ENCODE measurements at places on chromosomes 5 and 9.

GRCh38 chr5:167937635-167937998, 353.8 kb upstream of the WWC1 start:
- H3K27me3 ChIP-seq = no peaks in the 10 kb centered on the region
- H3K4me1 ChIP-seq = no peaks in the 10 kb centered on the region
- no peaks in the 10 kb centered on the region for H3K36me3 ChIP-seq
- DNase-seq = no peak

- H3K27me3 ChIP-seq = peaks cover 26% of the 10 kb centered on the region
- no peaks in the 10 kb centered on the region for H3K36me3 ChIP-seq
- H3K4me1 ChIP-seq = no peaks in the 10 kb centered on the region
Observed at GRCh38 chr9:131807144-131807983, 67.5 kb upstream of the RAPGEF1 start.

DNA sequence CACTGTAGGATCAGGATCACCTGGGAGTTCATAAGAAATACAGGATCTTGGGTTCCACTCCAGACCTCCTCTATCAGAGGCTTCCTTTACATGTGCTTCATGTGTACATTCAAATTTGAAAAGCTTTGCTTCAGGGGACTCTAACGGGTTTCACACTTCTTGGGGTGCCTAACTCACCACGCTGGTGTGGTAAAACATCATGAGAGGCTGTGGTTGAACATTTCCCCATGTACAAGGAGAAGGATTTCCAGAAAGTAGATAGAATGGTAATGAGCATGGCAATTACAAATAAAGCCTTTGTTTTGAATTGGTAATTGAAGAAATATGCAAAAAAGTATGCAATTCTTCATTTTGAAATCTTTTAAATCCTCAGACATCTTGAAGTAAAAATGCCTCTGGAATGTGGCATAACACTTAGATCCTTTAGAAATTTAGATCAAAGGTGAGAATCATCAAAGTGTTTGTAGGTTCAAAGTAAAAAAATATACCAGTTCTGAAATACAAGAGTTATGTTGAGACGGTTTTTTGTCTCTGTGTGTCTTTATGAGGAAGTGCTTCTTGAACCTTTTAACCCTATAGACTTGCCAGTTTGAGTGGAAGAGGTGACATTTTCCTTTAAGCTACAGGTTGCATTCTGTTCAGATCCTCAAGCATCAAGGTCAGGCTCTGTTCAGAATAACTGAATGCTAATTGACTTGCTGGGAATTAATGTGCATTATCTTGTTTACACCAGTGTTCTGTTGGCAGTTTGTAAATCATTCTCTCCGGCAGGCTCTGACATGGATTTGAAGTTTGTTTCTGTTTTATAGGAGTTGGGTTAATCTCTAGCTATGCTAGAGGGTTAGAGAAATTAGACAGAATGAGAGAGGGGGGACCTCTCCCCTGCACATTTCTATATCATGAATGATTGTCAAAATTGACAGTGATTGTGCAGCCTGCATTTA, 415.3 kb downstream of the MAN2A1 start:
- H3K4me3 ChIP-seq = peak overlapping the region; percentile 2
- H3K36me3 ChIP-seq = peaks cover 1% of the 10 kb centered on the region
- H3K4me1 ChIP-seq = peaks cover 49% of the 10 kb centered on the region
- DNase-seq = no peak
- no peak overlapping the region for H3K27ac ChIP-seq

DNA sequence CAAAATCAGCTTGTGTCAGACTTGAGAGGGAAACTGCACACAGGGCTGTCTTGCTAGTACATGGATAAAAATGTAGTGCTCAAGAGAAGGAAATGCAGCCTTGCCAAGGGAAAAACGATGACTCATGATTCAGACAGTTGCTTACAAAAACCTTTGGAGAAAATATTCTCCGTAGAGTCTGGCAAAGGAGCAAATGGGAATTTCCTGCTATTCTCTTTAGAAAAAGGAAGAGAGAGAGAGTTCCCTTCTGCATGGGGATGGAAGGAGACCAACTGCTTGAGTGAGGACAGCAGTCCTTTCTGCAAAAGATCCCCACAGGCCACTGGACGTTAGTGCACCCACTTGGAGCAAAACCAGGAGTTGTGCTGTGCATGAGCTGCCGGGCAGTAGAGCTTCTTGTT, 7.6 kb downstream of the IFNB1 start:
- no peak overlapping the region for H3K27ac ChIP-seq
- H3K4me1 ChIP-seq = no peaks in the 10 kb centered on the region
- no peak overlapping the region for H3K4me3 ChIP-seq
- H3K27me3 ChIP-seq = peaks cover 8% of the 10 kb centered on the region
- DNase-seq = no peak

DNA sequence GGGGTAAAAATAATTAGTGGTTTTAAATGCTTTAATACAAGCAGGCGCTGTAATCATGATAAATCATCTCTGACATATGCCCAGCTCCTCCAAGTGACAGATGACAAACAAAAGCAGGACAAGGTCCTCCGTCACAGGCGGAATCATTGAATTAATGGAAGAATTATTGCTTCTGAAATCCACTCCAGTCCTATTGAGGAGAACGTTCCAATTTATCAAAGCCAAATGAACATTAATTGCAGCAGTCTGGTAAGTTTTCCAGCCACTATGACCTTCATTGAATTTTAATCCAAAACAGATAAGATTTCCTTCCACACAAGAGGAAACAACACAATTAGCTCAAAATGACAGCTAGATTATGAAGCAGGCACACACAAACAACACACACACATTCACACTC, 136.8 kb downstream of the ASTN2 start:
- H3K27me3 ChIP-seq = no peaks in the 10 kb centered on the region
- no peaks in the 10 kb centered on the region for H3K4me1 ChIP-seq
- no peaks in the 10 kb centered on the region for H3K36me3 ChIP-seq
- no peak overlapping the region for H3K4me3 ChIP-seq
- no peak for DNase-seq

- H3K27ac ChIP-seq = peak within 1 kb of the TSS; percentile 97
- H3K4me3 ChIP-seq = peak within 1 kb of the TSS; percentile 90
- H3K27me3 ChIP-seq = peaks cover 2% of the 10 kb centered on the region
Observed at GRCh38 chr9:101533334-101534204, at the start of gene RNF20. Gene RNF20 (plus strand): TSS chr9:101533853. CDS start chr9:101535424, 1,571 bp downstream.

GRCh38 chr5:132953710-132954109, 9.7 kb downstream of the AFF4 start:
- no peak overlapping the region for H3K27ac ChIP-seq
- no peak overlapping the region for H3K4me3 ChIP-seq
- H3K36me3 ChIP-seq = peaks cover 23% of the 10 kb centered on the region
- H3K4me1 ChIP-seq = peaks cover 19% of the 10 kb centered on the region

DNA sequence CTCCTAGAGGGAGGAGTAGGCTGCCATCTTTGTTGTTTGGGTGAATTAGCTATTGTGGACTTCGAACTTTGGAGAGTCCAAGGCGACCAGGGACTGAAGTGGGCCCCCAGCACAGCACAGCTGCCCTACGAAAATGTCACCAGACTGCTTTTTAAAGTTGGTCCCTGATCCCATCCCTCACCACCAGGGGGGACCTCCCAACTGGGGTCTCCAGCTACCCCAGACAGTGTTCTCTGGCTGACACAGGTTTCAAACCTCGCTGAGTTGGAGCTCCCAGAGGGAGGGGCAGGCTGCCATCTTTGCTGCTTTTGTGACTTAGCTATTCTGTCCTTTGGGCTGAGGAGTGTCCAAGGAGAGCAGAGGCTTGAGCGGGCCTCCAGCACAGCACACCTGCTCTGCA, 45.7 kb upstream of the ADRB2 start:
- DNase-seq = no peak
- no peak overlapping the region for H3K27ac ChIP-seq
- peaks cover 30% of the 10 kb centered on the region for H3K27me3 ChIP-seq
- H3K4me1 ChIP-seq = no peaks in the 10 kb centered on the region

GRCh38 chr5:23522553-23522952, 15.1 kb downstream of the PRDM9 start:
- H3K36me3 ChIP-seq = no peaks in the 10 kb centered on the region
- H3K27ac ChIP-seq = no peak overlapping the region
- no peak for DNase-seq
- no peaks in the 10 kb centered on the region for H3K27me3 ChIP-seq
- no peak overlapping the region for H3K4me3 ChIP-seq

- no peaks in the 10 kb centered on the region for H3K27me3 ChIP-seq
- H3K4me1 ChIP-seq = no peaks in the 10 kb centered on the region
- H3K36me3 ChIP-seq = no peaks in the 10 kb centered on the region
Observed at GRCh38 chr9:38747941-38748340, 28.0 kb upstream of the FAM240B start.

- no peaks in the 10 kb centered on the region for H3K27me3 ChIP-seq
- no peak for DNase-seq
- no peak overlapping the region for H3K4me3 ChIP-seq
- no peaks in the 10 kb centered on the region for H3K4me1 ChIP-seq
- H3K36me3 ChIP-seq = no peaks in the 10 kb centered on the region
Observed at GRCh38 chr9:103397868-103398600, 402.9 kb downstream of the CYLC2 start.
